Fibroblast of mammary gland (primary cell): ENCODE measurements at places on chromosomes 3 and 15.

GRCh38 chr3:183644244-183644643, 8.8 kb downstream of the KLHL24 start:
- DNase-seq, result no peak

GRCh38 chr3:14145236-14145635, 20.4 kb downstream of the TMEM43 start:
- peak; percentile 82 for DNase-seq

- peak; percentile 82 for DNase-seq
Observed at GRCh38 chr3:106120356-106120755, 251.5 kb upstream of the CBLB start.

GRCh38 chr15:82051664-82052063, 5.8 kb upstream of the MEX3B start:
- peak; percentile 24 for DNase-seq

GRCh38 chr3:160796813-160797164, 40.8 kb downstream of the PPM1L start:
- DNase-seq, result no peak

DNA sequence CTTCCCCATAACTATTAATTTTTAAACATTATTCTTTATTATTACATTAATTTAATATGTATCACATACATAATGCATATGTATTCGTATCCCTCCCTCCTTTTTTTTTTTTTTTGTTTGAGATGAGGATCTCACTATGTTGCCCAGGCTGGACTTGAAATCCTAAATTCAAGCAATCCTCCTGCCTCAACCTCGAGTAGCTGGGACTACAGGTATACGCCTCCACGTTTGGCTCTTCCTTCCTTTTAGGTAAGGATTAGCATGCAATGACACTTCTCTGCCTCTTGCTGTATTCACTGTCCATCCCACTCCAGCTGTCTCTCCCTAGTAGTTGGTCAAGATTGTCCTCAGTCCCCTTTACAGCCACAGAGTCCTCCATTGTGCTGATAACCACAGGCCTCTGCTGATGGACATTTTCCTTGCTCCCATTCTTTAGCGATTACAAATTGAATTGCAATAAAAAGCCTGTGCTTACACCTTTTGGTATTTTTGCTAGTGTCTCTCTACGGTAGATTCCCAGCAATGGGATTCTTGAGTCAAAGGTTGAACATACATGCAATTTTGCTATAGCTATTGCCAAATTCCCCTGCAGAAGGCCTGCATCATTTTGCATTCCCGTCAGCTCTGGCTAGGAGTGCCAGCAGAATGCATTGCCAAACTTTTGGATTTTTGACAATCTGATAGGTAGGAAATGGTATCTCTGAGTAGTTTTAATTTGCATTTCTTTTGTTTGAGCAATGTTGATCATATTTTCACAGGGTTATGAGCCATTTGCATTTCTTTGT, 156.6 kb downstream of the SMAD6 start:
- DNase-seq, result no peak

- DNase-seq, result peak; percentile 97
Observed at GRCh38 chr15:101127506-101128076, 124.3 kb downstream of the CHSY1 start.

- no peak for DNase-seq
Observed at GRCh38 chr3:50100386-50100785, 11.7 kb downstream of the RBM5 start.
